ENCODE measurements at places on chromosomes 4 and X.

- DNase-seq, result no peak
Observed at GRCh38 chr4:2042947-2043395, 16.2 kb upstream of the NAT8L start.

DNA sequence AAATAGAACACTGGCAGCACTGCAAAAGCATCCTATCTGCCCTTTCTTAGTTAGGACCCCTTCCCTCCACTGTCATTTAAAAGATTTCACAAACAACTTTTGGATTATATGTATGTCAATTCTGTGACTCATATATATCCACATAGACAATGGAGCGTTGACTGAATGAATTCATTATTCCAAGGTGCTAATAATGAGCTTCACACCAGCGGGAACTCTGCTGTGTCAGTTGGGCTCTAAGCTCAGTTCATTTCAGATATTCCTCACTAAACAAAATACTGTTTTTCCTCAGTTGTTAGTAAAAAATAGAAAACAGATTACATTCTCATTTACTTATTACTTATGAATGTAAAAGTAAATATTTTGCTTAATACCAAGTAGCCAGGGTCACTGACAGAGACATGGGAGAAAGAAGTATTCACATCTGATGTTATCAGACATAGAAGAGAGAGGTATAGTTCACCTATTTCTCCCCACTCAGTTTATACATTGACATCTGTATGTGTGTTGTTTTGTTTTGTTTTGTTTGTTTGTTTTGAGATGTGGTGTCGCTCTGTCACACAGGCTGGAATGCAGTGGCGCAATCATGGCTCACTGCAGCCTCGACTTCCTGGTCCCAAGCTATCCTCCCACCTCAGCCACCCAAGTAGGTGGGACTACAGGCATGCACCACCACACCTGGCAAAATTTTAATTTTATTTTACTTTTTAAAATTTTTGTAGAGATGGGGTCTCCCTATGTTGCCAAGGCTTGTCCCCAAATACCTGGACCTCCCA lies 10.9 kb downstream of the NFKB1 start:
- no peak for DNase-seq

- DNase-seq, result no peak
Observed at GRCh38 chrX:34275699-34276098, 143.6 kb upstream of the FAM47A start.

- no peak for DNase-seq
Observed at GRCh38 chr4:53196882-53197771, 168.7 kb downstream of the SCFD2 start.

DNA sequence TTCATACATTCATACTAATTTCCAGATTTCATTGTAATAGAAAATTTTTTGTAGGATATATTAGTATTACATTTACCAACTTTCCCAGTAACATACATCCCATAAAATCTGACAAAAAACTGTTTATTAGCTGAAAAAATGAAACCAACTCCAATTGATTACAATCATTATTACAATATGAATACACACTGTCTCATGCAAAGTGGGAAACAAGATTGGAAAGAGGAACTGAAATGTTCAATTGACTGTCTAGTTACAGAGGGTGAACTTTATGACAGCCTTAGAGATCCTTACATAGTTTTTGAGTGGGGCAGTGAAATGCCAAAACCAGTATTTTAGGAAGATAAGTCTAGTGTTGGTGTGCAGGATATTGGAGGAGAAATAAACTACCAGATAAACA lies 2.3 kb upstream of the AMBN start:
- no peak for DNase-seq

- no peak for DNase-seq
Observed at GRCh38 chrX:151738751-151739150, 4.2 kb downstream of the CNGA2 start.

- DNase-seq, result no peak
Observed at GRCh38 chrX:49858341-49858740, 20.9 kb upstream of the USP27X start.

DNA sequence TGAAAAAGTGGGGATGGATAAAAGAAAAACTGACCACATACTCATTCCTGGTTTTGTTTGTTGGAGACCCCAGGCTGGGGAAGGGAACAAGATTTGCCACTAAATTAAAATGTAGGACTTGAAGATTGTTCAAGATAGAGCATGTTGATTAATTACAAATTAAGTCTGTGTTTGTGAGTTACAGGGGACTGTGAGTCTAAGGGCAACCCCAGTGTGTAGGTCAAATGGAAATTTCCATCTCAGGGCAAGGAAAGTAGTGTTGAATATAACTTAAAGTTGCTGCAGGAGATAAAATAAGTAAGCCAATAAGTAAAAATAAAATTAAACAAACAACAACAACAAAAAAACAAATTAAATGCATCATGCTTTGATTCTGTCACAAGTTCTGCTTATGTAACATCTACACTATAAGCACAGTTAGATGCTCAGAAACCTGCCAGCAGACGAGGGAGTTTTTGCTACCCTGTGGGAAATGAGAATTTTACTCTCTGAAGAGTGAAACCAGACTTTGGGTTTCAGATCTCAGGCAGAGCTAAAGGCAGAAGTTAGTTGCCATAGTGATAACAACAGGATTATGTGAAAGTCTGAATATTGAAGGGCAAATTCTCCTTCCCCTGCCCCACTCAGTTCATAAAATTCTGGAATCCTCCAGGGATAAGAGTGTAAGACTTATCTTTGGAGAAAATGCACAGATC lies 352.3 kb downstream of the GRXCR1 start:
- DNase-seq, result no peak

- DNase-seq, result no peak
Observed at GRCh38 chr4:14178421-14178820, 550.9 kb upstream of the BOD1L1 start.

GRCh38 chr4:165783626-165784025 lies 89.4 kb upstream of the TLL1 start:
- DNase-seq, result no peak

- DNase-seq, result no peak
Observed at GRCh38 chr4:1298461-1298860, 8.8 kb downstream of the MAEA start.

DNA sequence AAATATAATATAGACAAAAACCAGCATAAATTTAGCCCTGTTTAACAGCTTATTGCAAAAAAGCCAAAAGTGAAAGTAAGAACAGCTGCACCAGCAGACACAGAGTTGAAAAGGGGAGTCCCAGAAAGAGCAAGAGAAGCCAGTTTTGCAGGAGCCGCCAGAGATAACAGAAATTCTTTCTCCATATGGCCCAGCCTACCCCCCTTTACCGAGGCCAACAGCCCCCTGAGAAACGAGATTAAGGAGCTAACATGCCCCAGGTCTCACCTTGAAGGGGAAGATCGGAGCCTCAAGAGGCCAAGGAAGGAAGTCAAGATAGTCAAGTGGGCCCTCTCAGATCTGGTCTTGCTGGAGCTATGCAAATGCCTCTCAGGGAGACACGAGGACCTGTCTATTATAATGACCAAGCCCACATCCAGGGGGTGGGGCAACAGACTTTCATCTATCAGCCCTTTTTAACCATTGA lies 4.8 kb downstream of the ACOX3 start:
- no peak for DNase-seq

GRCh38 chr4:141501395-141501794 lies 135.0 kb upstream of the IL15 start:
- no peak for DNase-seq

- DNase-seq, result no peak
Observed at GRCh38 chr4:109910256-109910655, 2.4 kb upstream of the EGF start.

- DNase-seq, result no peak
Observed at GRCh38 chr4:11418610-11419009, 10.1 kb downstream of the HS3ST1 start.

- no peak for DNase-seq
Observed at GRCh38 chr4:45475548-45475947, 648.3 kb downstream of the GABRG1 start.

DNA sequence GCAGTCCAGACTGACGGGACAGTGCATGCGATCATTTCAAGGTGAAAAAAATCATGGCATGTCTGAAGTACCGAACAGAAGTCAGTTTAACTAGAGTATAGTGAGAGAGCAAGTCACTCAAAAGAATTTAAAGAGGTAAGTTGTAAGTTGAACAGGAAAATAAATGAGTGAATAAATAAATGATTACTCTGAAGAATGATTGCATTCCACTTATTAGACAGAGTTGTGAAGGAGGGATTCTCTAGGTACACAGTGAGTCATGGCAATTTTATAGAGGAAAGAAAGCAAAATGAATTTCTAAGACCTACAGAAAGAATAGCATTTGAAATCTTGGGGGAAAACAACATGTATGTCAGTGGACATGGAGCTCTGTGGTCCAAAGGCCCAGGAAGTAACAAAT lies 37.1 kb upstream of the SLC7A11 start:
- no peak for DNase-seq

DNA sequence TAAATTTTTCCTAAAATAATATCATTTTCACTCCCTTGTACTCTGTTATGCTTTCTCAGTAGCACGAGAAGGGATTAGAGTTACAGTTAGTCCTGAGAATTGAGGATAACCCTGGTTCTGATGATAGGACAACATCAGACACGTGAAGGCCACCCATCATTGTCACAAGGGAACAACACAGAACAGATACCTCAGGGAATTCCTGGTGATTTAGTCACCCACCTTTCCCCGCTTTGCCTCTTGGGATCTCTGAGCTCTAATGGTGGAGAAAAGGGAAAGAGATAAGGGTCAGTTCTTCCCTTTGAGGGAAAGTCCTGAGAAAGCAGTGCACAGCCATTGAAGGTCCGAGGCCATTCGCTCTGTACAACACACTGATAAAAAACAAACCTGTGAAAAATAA lies 112.3 kb upstream of the GALNT7 start:
- DNase-seq, result no peak

DNA sequence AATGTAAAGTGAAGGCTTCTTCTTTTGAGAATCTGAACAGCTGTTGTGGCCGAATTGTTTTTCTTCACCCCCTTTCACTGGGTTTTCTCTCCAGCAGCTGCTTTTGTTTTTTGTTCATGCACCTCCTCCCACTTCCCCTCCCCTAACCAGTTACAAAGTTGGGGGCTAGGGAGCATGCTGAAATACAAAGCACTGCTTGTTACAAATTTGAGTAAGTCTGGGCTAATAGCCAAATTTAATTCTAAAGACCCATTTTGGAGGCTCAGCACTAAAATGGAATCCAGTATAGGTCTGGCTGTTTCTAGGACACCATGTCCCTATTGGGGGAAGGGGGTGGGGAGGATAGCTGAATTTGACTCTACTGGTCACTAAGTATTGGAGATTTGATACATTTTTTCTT lies 89.2 kb upstream of the GPM6B start:
- no peak for DNase-seq

DNA sequence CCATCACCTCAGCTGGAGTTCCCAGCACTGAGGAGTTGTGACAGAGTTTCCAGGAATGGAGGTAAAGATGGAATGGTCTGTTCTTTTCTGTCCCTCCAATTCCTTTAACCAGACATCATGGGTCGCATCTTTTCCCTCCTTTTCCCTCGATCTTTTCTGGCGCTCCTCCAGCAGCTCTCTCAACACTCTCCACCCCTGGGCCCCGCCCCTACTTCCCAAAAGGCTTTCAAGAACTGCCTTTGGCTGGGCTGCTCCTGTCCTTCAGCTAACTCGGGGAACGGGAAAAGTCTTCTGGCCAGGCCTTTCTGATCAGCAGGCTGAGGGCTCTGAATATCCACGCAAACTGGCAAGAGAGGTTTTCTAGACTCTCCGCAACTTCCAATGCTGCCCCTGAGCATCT lies 34.0 kb downstream of the UTP14A start:
- DNase-seq, result no peak

DNA sequence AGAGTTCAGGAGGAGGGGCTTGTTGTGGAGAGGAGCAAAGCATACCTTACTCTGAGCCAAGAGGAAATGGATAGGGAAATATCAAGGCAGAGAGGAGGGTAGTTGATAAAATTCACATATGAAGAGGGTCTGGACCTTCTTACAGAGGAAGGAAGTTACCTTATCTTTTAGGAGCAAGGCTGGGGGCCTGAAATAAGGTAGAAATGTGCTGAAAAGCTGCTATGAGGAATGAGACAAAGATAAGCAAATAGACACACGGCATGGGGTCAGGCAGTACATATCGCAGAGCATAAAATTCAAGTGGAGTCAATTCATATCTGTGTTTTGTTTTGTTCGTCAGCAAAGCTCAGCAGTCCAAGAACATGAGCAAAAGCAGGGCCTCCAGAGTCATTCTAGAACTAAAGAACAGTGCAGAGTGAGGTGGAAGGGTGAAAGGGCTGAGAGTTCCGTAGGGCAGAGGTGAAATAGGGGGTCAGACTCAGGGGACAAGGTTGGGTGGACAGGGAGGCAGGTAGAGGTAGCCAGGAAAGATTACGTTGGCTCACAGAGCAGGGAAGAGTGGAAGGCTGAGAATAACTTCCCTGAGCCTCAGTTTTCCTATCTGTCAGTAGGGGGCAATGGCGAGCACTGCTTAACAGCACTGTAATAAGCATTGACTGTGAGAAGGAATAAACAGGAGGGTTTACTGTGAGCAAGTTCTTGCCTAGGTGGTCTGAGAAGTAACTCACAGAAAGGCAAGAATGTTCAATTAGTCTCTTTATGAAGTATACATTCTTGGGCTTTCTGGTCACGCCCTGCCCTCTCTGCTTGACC lies 9.2 kb downstream of the VSIG4 start:
- DNase-seq, result no peak

DNA sequence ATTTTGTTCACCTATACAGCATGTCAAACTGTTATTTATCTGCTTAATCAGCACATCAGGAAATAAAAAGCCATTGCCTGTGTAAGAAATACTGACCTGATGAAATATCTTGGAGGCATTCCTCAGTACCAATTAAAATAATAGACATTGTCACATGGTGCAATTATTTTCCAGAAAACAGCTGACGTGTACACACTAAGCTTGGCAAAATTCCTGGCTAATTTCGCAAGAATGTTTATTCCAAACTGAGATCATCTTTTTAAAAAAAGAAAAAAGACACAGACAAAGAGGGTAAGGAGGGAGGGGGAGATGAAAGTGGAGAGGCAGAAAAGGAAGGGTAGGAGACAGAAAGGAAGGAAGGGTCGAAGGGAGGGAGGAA lies 61.9 kb upstream of the NFKB1 start:
- DNase-seq, result no peak

GRCh38 chr4:114250439-114250891 lies 271.0 kb upstream of the ARSJ start:
- no peak for DNase-seq

- DNase-seq, result peak; percentile 40
Observed at GRCh38 chrX:9341291-9342201, 123.3 kb upstream of the TBL1X start.

GRCh38 chr4:158538911-158539310 lies 17.2 kb downstream of the RXFP1 start:
- DNase-seq, result no peak

GRCh38 chrX:130111220-130112154 lies 1.2 kb upstream of the ELF4 start:
- no peak for DNase-seq

- no peak for DNase-seq
Observed at GRCh38 chrX:100926453-100926852, 2.3 kb downstream of the XKRX start.

All from T-helper 9 cell (primary cell).